ENCODE measurements at places on chromosomes 6 and 20.

GRCh38 chr20:7609251-7609650 is 331.0 kb downstream of the HAO1 start:
- DNase-seq: no peak

DNA sequence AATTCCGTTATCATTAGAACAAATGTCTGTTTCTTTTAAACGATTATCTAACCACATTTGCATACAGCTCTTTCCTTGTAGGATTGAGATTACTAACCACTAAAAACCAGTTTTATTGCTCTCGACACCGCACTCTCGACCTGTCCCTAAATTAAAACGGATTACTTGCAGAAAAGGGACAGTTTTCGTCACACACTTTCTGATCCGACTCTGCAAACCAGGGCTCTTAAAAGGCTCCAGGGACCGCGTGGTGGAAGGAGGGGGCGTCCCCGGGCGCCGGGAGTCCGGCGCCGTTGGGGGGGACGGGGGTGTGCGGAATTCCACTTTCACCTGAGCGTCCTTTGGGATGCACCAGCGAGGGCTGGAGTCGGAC is 731 bp downstream of the MAK start:
- no peak for DNase-seq

DNA sequence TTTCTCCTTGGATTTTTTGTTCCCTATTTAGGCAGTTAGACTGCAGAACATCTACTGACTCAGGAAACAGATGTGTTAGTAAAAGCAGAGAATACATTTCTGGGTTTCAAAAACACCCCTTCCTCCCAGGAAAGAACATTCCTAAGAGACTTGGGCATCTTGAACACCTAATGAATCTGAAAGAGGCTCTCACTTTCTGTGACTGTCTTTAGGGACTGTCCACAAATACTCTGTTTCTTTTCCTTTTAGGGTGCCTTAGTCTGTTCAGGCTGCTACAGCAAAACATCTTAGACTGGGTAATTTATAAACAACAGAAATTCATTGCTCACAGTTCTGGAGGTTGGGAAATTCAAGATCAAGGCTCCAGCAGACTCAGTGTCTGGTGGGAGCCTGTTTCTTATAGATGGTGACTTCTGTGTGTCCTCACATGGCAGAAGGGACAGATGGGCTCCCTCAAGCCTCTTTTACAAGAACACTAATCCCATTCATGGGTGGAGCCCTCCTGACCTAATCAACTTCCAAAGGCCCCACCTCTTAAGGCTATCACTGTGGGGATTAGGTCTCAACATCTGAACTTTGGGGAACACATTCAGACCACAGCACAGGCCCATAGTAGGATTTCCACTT is 19.4 kb upstream of the CCN5 start:
- no peak for DNase-seq

- no peak for DNase-seq
These were observed 462.4 kb upstream of the NRSN1 start for GRCh38 chr6:23663652-23664051.

- DNase-seq: no peak
These were observed 783 bp downstream of the LRRC73 start for GRCh38 chr6:43509142-43509983.

DNA sequence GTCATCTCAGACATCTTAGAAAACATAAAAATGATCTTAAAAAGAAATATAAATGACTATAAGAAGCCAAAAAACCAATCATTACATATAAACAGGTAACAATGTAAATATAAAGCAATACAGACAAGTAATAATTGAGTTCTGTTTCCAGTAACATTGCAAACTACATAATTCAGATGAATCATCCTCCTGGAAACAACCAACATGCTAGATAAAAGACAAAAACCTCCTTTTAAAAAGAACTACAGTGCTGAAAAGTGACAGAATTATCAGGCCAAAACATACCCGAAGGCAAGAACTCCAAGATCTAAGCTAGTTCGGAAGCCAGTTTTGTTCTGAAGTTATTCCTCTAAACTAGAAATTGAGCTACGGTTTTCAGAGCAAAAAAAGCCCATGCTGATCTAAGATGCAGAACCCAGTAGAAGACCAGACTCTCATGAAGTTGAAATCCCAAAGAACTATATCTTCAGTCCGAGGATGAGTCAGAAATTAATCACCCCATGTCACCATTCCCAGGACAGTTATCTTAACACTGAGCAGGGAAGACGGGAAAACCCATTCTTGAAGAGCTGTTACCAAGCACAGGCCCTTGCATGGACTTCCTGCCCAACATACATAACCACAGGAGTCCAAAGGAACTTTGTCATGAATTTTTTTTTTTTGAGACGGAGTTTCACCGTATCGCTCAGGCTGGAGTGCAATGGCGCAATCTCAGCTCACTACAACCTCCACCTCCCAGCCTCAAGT is 9.8 kb downstream of the PGM3 start:
- no peak for DNase-seq

- no peak for DNase-seq
These were observed 1.5 kb downstream of the VARS2 start for GRCh38 chr6:30915591-30915946.

- DNase-seq: no peak
These were observed 18.1 kb upstream of the NOL4L start for GRCh38 chr20:32603046-32603726.

DNA sequence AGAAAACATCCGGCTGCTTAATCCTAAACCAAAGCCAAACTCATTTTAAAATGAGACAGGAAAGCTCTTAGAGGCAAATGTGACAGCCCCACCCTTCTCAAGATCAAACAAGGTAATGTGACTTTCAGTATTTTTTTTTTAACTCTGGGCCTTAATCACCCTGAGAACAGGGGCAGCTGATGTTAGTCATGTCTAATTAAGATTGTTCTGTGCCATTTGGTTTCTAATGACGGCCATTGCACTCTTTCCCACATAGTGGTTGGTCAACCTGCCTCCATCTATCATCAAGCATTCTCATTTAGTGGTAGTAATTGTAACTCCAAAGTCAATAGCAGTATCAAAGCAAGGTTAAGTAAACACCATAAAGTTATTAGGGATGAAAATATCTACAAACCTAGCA is 191.6 kb upstream of the EXOC2 start:
- no peak for DNase-seq

GRCh38 chr6:49978332-49979226 is 9.2 kb upstream of the DEFB113 start:
- no peak for DNase-seq

- DNase-seq: peak; percentile 52
These were observed 862 bp upstream of the SOBP start for GRCh38 chr6:107488875-107489635.

GRCh38 chr6:168155193-168155592 is 76.2 kb upstream of the FRMD1 start:
- DNase-seq: no peak

DNA sequence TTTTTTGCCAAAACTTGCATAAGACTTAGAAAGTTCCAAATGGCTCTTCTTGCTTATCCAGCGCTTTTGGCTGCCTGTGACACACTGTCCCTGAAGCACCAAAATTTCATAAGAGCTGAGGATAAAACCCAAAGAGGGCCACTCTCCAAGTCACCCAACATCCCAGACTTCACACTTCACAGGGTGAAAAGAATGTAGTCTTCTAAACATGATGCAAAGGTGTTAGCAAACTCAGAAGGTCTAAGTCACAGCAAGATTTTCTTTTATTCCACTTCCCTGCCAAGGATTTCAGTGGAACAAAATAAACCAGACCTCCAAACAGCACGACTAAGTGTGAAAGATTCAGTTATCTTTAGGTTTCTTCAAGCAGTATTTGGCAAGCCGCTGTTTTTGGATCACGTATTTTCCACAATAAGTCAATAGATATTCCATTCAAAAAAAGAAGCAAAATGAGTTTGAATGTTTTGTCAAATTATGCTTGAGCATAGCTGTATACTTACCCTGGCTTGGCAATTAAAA is 44.6 kb upstream of the CD93 start:
- no peak for DNase-seq

DNA sequence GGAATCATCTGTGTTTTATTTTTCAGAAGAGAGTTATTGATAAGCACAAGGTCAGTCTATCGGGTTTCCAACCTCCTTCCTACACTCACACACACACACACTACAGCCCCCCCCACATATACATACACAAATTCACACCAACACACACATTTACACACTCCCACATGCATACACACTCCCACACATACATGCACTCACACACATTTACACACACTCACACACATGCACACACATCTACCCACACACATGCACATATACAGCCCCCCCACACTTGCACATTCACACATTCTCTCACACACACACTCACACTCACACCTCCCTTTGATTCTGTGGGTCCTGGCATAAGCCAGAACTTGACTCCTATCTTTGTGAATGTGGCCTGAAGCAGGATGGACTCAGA is 34.5 kb upstream of the PAX1 start:
- DNase-seq: no peak

GRCh38 chr20:40462566-40462965 is 226.5 kb downstream of the MAFB start:
- DNase-seq: no peak

DNA sequence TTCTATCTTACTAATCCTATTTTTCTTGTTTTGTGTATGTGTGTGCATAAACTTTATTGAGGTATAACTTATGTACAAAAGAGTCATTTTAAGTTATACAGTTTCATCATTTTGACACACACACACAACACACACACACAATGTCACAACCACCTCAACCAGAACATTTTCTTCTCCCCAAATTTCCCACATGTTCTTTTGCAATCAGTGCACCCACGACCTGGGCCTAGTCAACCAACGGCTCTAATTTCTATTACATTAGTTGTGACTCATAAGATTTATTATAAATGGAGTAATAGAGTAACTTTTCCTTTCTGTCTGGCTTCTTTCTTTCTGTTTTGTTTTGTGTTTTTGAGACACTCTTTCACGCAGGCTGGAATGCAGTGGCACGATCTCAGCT is 9.8 kb upstream of the POM121L2 start:
- DNase-seq: no peak

- DNase-seq: no peak
These were observed 85.2 kb downstream of the DTNBP1 start for GRCh38 chr6:15577550-15578171.

DNA sequence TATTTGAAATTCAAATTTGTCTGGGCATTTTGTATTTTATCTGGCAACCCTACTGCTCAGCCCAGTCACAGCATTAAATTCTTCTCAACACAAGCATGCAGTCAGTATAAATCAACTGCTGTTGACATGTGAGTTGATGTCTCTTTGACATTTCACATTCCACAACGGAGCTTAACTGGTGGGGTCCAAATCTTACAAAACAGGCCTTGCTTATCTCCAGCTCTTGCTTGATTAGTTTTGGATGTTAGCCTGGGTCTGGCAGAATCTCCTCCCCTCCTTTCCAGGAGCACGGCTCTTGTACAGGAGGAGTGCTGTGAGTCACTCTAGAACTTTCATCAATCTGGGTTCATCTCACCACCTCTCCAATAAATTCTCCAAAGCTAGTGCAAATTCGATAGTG is 80.8 kb upstream of the PHACTR1 start:
- DNase-seq: no peak

- no peak for DNase-seq
These were observed 543.2 kb upstream of the CHD6 start for GRCh38 chr20:42161228-42161829.

DNA sequence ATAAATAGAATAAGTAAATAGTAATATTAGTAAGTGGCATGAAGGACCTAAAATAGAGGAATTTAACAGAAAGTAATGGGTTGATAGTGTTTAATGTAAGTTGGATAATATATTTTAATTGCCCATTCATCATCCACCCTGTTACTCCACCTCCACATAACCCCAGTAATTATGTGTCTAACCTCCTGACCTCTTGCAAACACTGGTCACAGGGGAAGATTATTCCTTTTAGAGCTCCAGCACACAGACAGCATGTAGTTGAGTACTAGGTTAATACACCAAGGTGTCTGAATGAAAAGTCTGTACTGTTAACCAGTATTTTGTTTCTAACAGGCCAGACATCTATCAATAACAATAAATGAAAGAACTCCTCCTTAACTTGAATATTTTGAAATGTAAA is 92.4 kb upstream of the EYS start:
- DNase-seq: no peak

DNA sequence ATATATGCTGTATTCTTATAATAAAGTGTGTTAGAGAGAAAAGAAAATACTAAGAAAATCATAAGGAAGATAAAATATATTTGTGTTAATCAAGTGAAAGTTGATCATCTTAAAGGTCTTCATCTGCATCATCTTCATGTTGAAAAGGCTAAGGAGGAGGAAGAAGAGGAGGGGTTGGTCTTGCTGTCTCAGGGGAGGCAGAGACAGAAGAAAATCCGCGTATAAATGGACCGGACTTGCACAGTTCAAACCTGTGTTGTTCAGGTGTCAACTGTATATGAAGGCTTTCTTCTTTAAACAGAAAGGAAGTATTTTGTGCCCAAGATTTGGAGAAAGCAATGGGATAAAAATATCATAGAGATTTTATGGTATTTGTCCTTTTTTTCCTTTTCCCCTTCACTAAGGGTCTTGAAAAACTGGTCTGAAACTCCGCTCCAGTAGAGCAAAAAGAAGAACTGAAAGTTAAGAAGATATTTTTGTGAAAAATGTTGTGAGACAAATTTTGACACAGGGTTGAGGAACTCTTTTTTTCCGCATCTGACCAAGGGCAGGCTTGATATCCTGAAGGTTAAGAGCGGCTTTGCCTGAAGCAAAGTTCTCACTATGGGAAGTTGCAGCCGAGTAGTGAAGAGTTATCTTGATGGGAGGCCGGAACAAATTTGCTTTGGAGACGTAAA is 350.7 kb downstream of the LAMA2 start:
- no peak for DNase-seq

DNA sequence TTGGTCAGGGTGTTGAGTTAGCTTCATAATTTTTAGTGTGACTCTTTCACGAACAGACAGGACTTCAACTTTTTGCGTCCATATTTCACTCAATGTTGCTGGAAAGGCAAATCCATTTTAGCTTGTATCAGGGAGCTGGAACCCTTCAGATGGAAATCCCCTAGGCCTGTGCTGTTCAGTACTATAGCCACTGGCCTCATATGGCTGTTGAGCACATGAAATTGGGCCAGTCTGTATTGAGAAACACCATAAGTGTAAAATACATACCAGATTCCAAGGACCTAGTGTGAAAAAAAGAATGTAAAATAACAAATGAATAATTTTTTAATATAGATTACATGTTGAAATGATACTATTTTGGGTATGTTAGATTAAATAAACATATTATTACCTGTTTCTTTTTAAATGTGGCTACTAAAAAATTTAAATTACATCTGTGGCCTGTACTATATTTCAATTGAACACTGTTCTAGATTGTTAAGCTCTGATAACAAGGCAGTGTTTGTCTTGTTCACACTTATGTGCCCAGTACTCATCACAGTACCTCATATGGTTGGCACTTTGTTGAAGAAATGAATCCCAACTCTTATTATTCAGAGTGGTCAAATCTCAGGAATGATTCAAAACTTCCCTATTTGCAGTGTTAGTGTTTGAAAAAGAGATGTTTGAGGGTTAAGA is 34.3 kb downstream of the CTNNBL1 start:
- DNase-seq: no peak

GRCh38 chr6:104227508-104227907 is 632.2 kb downstream of the HACE1 start:
- no peak for DNase-seq

- no peak for DNase-seq
These were observed 207.4 kb downstream of the FNDC1 start for GRCh38 chr6:159376516-159377158.

GRCh38 chr20:62898093-62898964 is 28.0 kb downstream of the DIDO1 start:
- DNase-seq: no peak
